Hippocampal formation (tissue), 2 donors: ENCODE measurements at places on chromosomes 3 and 15.

- DNase-seq, result no peak
These were observed 16.3 kb downstream of the SLC9A9 start for GRCh38 chr3:143831994-143832393.

- no peak for DNase-seq
These were observed 20.1 kb downstream of the DUSP7 start for GRCh38 chr3:52036222-52036694.

DNA sequence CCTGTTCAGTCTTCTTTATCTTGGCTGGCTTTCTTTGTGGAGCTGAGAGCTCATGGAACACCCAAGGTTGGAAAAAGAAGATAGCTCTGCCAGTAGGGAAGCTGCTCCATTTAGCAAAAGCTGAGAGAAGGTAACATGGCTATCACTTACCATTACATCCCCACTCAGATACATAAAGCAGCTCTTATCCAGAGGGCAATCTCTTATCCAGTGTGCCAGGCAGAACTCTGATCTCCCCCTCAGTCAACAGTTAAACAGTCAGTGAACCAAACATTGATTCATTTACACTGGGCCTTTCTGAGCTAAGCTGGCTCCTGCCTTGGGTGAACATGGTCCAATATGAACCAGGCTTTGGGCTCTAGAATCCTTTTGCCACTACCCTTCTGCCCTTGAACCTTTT lies 624.2 kb downstream of the NTRK3 start:
- DNase-seq, result no peak

GRCh38 chr3:164060923-164061322 lies 1017.4 kb downstream of the SI start:
- DNase-seq, result no peak

- DNase-seq, result no peak
These were observed 124.4 kb downstream of the DIPK2A start for GRCh38 chr3:144096016-144096415.

DNA sequence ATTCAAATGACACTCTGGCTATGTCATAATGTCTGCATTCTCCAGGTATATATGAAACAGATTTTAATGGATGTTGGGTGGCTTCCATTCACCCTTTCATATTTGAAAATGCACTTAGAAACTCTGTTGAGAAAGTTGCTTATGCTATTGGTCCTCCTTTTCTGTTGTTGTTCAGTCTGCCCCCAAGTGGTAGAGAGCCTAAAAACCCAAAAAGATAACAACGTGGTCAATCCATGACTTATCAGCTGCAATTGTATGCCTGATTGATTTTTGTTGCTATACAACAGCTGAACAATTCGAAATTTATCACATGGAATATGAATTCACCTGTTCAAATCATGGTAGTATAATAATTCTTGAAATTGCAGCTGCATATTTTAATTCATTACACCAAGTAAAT lies 279.8 kb downstream of the ROBO2 start:
- DNase-seq, result no peak

- no peak for DNase-seq
These were observed 91.4 kb upstream of the ASB14 start for GRCh38 chr3:57383838-57384237.
